H9 (cell line): ENCODE measurements at places on chromosomes 2 and 18.

GRCh38 chr2:21052044-21052443 is 8.2 kb upstream of the APOB start:
- H3K4me3 ChIP-seq, result no peak overlapping the region
- H3K36me3 ChIP-seq, result no peaks in the 10 kb centered on the region
- no peak overlapping the region for H3K27ac ChIP-seq

DNA sequence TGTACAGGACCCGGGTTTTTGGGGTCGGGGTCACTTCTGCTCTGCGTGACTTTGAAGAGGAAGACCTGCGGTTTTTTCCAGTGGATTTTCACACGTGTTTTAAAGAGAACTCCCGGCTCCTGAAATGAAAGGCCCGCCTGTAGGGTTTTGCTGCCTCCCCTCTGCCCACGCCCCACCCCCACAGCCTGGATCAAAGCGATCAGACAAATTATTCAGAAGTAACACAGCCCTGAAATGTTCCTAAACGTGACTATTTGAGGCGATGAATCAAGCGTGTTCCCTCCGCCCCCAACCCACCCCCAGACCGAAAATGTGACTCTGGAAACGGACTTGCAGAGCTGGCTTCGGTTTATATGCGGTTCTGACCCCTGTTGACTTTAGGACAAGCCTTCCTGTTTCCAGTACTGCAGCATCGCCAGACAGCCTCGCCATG is 28.7 kb upstream of the SMIM21 start:
- peaks cover 4% of the 10 kb centered on the region; the same call in 1 of the 2 replicates for H3K27me3 ChIP-seq
- H3K4me1 ChIP-seq, result no peaks in the 10 kb centered on the region
- peak overlapping the region; percentile 77 for H3K4me3 ChIP-seq
- no peak overlapping the region for H3K27ac ChIP-seq

- no peak overlapping the region for H3K27ac ChIP-seq
- DNase-seq, result no peak
- H3K36me3 ChIP-seq, result peaks cover 44% of the 10 kb centered on the region
- H3K4me1 ChIP-seq, result peaks cover 9% of the 10 kb centered on the region; the same call in 1 of the 2 replicates
Measured at GRCh38 chr18:8730080-8730827, 24.9 kb downstream of the MTCL1 start.

DNA sequence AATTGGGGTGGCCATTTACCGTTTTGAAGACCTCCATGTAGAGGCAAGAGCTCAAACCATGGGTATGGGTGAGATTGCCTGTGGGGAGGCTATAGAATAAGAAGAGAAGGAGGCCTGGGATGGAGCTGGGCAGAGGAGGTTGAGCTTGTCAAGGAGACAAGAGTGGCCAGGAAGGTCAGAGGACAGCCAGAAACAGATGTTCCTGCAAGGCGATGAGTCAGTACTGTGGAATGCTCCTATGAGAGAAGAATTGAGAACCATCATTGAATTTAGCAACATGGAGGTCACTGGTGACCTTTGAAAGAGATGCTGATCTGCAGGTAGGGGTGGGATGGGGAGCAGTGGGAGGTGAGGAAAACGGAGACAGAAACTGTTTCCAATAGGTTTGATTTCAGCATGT is 3.5 kb downstream of the ACSL3 start:
- no peak overlapping the region for H3K4me3 ChIP-seq
- peak; percentile 74 for DNase-seq
- H3K27ac ChIP-seq, result no peak overlapping the region
- H3K36me3 ChIP-seq, result no peaks in the 10 kb centered on the region

DNA sequence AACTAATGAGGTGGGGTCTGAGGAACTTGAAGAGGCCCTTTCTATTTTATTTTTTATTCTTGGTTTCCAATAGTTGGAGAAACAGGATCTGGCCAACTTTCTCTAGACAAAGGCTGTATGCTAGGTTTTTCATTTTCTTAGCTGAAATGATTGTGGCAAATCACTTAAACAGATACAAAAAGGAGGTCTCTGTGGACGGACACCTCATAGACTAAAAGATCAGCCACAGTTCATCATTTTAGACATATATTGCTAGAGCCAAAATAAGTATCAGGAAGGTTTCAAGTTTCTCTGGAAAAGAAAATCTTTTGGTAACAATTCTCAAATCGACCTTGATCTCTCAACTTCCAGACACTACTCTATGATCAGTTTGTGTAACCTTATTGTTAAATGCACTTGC is 224.5 kb upstream of the REV1 start:
- H3K27me3 ChIP-seq, result no peaks in the 10 kb centered on the region
- no peaks in the 10 kb centered on the region for H3K36me3 ChIP-seq
- H3K4me3 ChIP-seq, result no peak overlapping the region
- DNase-seq, result no peak
- H3K27ac ChIP-seq, result no peak overlapping the region

DNA sequence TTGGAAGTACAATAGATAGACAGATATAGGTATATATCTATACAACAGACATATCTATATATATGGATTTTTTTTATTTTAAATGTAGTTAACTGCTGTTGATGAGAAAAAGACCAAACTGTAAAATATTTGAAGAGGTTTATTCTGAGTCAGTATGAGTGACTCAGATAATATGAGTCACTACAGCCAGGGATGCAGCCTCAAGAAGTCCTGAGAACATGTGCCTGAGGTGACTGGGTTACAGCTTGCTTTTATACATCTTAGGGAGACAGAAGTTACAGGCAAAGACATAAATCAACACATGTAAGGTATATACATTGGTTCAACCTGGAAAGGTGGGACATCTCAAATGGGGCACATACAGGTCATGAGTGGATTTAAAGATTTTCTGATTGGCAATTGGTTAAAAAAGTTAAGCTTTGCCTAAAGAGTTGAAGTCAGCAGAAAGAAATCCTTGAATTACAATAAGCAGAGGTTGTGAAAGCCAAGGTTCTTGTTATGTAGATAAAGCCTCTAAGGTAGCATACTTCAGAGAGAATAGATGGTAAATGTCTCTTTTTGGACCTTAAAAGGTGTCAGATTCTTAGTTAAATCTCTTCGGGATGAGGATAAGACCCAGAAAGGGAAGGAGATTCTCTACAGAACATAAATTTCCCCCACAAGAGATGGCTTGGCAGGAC is 149.9 kb downstream of the RBM43 start:
- no peak overlapping the region for H3K4me3 ChIP-seq
- H3K36me3 ChIP-seq, result peaks cover 23% of the 10 kb centered on the region
- H3K27me3 ChIP-seq, result no peaks in the 10 kb centered on the region
- no peaks in the 10 kb centered on the region; the same call in 1 of the 2 replicates for H3K4me1 ChIP-seq
- DNase-seq, result peak; percentile 27

GRCh38 chr2:236970656-236971010 is 115.1 kb upstream of the COPS8 start:
- DNase-seq, result no peak
- H3K4me1 ChIP-seq, result peaks cover 3% of the 10 kb centered on the region; the same call in 1 of the 2 replicates
- H3K27me3 ChIP-seq, result no peaks in the 10 kb centered on the region
- H3K36me3 ChIP-seq, result no peaks in the 10 kb centered on the region
- H3K27ac ChIP-seq, result no peak overlapping the region

DNA sequence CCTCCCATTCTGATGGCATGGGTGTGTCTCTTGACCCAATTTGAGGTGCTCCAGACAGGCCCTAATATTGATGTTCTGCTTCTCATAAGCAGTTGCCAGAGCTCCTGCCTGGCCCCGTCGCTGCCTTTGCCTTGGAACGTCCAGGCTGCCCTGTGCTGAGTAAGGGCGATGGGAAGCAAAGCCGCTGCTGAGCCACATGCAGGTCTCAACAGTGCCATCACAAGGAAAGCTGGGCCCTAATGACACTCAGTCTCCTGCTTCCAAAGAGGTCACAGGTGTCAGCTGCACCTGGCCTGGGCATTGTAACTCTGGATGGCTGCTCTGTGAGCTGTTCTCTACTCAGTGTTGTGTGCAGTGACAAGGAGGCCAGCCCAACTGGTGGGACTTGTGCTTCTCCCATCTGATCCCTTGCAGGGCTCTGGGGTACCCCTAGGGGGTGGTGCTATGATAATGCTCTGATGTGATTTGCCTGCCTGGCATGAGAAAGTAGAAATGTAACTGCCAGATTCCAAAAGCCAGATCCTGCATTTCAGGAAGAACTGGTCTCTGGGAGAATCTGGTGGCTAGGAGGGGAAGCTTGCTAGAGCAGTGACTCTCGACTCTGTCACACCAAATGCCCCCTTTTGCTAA is 8.7 kb downstream of the TTC39C start:
- peak; percentile 76 for DNase-seq
- no peak overlapping the region for H3K4me3 ChIP-seq
- peaks cover 15% of the 10 kb centered on the region; the same call in 1 of the 2 replicates for H3K4me1 ChIP-seq
- no peaks in the 10 kb centered on the region for H3K27me3 ChIP-seq
- 0 out of 2 replicates have a peak, but pooled peaks cover 3% of the 10 kb centered on the region for H3K36me3 ChIP-seq

- no peak overlapping the region for H3K27ac ChIP-seq
- H3K36me3 ChIP-seq, result peaks cover 11% of the 10 kb centered on the region
- H3K27me3 ChIP-seq, result no peaks in the 10 kb centered on the region
- no peak overlapping the region for H3K4me3 ChIP-seq
- H3K4me1 ChIP-seq, result no peaks in the 10 kb centered on the region
- DNase-seq, result no peak
Measured at GRCh38 chr18:26290385-26290784, 64.1 kb downstream of the TAF4B start.

DNA sequence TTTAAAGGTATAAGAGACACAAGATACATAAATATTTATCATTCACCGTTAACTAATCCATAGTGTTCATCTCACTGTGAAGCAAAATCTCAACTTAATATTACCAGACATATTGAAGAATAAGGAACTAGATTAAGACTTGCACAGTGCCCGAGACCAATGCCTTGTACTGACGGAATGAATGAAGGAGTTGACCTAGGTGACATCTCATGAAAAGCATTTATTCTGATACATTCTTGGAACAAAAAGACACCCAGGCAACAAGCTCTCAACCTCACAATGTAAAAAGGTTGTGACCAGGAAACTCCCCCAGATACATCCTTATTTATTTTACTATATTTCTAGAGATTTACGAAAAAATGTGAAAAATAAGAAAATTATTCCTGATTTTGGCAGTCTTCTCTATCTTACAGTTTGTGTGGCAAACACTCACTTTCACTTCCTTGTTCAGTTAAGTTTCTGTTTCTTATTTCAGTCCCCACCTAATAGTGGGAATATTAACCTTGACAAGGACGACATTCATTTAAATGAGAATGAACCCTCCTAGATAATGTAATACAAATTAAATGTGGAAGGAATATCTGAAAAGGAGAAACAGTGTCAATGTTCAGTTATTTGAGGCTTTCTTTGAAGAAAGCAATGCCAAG is 28.4 kb downstream of the M1AP start:
- no peaks in the 10 kb centered on the region for H3K36me3 ChIP-seq
- H3K4me3 ChIP-seq, result no peak overlapping the region
- no peaks in the 10 kb centered on the region for H3K27me3 ChIP-seq
- no peaks in the 10 kb centered on the region for H3K4me1 ChIP-seq

GRCh38 chr2:122883849-122884248 is 1128.4 kb downstream of the TSN start:
- H3K4me1 ChIP-seq, result no peaks in the 10 kb centered on the region
- H3K36me3 ChIP-seq, result no peaks in the 10 kb centered on the region
- no peak overlapping the region for H3K4me3 ChIP-seq
- no peak overlapping the region for H3K27ac ChIP-seq
- H3K27me3 ChIP-seq, result no peaks in the 10 kb centered on the region
- DNase-seq, result no peak

- peaks cover 21% of the 10 kb centered on the region for H3K4me1 ChIP-seq
- H3K27me3 ChIP-seq, result no peaks in the 10 kb centered on the region; the same call in 1 of the 2 replicates
- DNase-seq, result no peak
- H3K4me3 ChIP-seq, result peak overlapping the region; percentile 63; the same call in 2 of the 3 replicates
- H3K27ac ChIP-seq, result no peak overlapping the region
Measured at GRCh38 chr2:46701152-46701551, 214.5 kb downstream of the MCFD2 start.

- no peaks in the 10 kb centered on the region for H3K4me1 ChIP-seq
- no peaks in the 10 kb centered on the region for H3K36me3 ChIP-seq
- H3K27ac ChIP-seq, result no peak overlapping the region
- H3K4me3 ChIP-seq, result no peak overlapping the region
Measured at GRCh38 chr18:71673954-71674353, 870.2 kb downstream of the CBLN2 start.

DNA sequence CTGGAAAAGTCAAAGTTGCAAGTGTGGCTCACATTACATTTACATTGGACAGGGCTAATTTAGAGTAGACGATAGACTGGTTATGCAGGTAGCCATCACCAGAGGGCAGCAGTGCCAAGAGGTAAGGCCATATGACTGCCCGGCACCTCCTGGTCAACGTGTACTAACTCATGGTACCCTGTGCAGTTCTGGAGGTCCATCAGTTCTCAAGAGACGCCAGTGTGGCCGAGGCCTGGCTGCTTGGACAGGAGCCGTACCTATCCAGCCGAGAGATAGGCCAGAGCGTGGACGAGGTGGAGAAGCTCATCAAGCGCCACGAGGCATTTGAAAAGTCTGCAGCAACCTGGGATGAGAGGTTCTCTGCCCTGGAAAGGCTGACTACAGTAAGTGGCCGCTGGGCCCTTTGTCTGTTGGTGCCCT is 65.8 kb upstream of the EML6 start:
- peaks cover 96% of the 10 kb centered on the region for H3K36me3 ChIP-seq
- peak; percentile 62 for DNase-seq
- H3K27ac ChIP-seq, result no peak overlapping the region
- H3K4me3 ChIP-seq, result no peak overlapping the region

DNA sequence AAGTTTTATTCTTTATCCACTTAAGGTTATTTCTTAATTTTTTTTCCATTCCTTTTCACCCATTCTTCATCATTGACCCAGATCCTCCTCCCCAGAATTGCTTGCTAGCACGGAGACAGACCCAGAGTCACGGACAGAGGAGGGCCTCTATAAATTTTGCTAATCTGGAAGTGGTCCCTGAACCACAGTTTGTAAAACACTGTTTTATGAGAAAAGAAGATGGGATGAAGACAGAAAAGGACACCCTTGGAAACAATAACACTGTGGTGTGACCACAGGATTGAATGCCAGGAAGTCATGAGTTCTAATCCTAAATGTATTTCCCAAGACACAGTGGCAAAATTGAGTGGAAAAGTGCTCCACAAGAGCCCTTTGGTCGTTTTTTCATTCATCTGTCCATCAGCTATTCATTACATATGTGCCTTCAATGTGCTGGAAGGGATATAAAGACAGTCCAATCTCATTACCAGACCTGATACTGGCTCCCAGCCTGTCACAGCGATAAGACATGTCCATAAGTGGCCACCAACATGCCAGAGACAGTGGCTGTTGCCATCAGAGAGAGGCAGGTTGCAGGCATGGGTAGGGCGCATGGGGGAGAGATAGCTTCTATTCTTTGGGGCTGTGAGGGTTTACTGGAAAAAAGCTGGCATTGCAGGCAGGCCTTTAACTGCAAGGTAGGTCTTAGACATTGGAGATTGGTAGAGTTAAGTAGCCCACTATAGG is 175.2 kb upstream of the ALPP start:
- no peaks in the 10 kb centered on the region; the same call in 1 of the 2 replicates for H3K4me1 ChIP-seq
- no peaks in the 10 kb centered on the region for H3K27me3 ChIP-seq
- H3K27ac ChIP-seq, result no peak overlapping the region
- H3K36me3 ChIP-seq, result no peaks in the 10 kb centered on the region; the same call in 1 of the 2 replicates
- no peak overlapping the region for H3K4me3 ChIP-seq

DNA sequence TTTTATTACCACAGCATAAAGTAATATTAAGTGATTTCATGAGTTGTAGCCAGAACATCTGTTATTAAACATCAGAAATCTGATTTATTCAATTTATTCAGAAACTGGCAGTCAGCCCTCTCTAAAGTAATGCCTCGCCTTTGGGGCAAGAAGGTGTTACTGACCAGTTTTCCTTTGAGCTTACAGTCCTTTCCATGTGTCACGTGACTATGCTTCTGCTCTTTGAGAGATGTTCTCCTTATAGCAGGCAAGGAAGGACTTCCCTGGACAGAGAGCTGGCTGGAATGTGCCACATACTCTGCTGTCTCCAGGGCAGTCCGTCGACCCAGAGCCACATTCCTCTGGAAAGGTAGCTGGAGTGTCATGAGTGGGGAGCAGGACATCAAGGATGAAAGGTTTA is 119.7 kb downstream of the RDH14 start:
- DNase-seq, result no peak
- no peak overlapping the region for H3K4me3 ChIP-seq
- H3K27ac ChIP-seq, result no peak overlapping the region
- no peaks in the 10 kb centered on the region for H3K36me3 ChIP-seq
- H3K4me1 ChIP-seq, result no peaks in the 10 kb centered on the region
